T47D (cell line): ENCODE measurements at places on chromosomes 5 and 9.
A peak's percentile ranks its signal among the peaks of the same experiment; 100 is the strongest.

DNA sequence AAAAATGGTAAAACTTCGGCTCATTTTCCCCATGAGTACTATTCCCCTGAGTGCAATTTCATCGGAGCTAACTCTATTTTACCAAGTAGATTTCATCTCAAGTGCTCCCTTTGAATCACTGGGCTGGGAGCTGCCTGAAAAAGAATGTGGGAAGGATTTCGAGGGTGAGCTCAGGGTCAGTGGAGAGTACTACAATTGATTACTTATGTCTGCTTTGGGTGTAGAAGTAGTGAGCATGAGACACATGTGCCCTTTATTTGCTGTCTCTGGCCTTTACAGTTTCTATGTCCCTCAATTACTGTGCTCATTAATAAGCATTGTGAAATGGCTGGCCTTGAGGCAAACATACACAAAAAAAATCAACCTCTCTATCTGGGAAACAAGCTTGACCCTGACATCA is 172.7 kb upstream of the RFX3 start:
- peak; percentile 35 for DNase-seq

GRCh38 chr9:98502311-98502975 is 206.3 kb downstream of the GABBR2 start:
- no peak for DNase-seq

DNA sequence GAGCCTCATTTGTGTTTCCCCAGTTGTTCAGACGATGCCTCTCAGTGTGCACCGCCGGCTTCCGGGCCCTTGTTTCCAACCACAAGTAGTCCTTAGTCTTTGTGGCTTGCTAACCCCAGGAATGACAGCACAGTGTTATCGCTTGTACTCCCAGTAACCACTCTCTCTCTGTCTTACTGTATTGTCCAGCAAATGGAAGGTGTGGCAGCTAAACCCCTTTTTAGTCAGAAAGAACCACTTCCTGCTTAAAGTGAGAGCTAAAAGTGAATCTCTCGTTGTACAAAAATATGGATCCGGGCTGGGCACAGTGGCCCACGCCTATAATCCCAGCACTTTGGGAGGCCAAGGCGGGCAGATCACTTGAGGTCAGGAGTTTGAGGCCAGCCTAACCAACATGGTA is 61.3 kb downstream of the ENC1 start:
- no peak for DNase-seq

- DNase-seq: peak; percentile 27
These were observed 718.3 kb upstream of the GRAMD2B start for GRCh38 chr5:125704888-125705287.

- DNase-seq: no peak
These were observed 36.8 kb downstream of the NSG2 start for GRCh38 chr5:174082286-174082685.

- DNase-seq: no peak
These were observed 12.2 kb upstream of the SEPTIN8 start for GRCh38 chr5:132788990-132789886.

- no peak for DNase-seq
These were observed at the start of gene FYB1 for GRCh38 chr5:39219437-39219836. FYB1 (minus strand) TSS chr5:39219563; CDS start chr5:39202960, 16,603 bp downstream.

- DNase-seq: no peak
These were observed 66.8 kb downstream of the CRB2 start for GRCh38 chr9:123422635-123423310.

DNA sequence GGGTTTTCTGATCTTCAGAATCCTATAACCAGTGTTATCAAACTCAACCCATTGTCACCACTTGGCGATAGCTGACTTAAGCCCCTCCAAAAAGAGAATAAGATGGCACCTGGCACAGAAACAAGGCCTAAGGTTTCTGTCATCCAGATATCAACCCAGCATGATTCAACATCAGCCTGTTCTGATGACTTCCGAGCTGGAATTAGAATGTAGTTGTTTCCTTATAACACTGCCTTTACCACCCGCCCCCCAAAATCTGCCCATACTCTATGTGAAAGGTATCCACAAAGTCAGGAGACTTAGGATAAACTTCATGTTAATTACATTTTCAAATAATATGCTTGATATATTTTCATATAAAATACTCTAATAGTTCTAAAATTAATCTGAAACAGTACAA is 5.2 kb downstream of the KLF9 start:
- no peak for DNase-seq

DNA sequence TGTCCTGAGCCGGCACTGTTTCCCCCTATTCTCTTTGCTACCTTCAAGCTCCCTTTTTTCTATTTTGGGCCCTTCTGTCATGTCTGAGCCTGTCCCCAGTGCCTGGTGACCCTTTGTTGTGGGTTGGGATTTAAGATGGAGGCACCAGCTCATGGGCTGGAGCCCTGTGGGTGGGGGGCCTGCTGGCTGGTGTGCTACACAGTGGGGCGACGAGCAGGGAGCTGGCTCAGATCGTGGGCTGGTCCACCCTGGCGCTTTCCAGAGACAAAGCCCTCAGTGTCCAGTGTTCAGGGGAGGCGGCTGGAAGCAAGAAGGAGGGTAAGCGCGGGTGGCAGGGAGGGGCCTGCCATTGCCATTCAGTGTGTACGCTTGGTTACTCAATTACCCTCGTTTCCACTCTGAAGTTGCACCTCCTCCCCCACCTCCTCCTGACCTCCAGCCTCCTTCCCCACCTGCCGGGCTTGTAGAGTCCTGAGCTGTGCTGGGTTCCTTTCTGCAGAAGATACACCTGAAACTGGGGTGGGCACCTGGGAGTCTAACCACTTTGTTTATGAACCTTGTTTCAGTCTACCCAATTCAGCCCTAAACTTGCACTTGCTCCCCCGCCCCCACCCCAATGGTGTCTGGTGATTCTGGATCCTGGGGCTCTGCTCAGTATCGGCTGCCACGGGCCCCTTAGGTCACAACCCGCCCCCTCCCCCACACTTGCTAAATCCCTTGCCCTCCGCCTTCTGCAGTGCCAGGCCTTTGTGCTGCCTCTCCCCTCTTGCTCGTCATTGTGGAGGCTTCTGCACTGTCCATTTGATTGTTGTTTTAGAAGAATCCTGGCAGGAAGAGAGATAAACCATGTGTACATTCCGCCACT is 49.9 kb downstream of the MVB12B start:
- DNase-seq: no peak

GRCh38 chr9:83714329-83714728 is 6.6 kb upstream of the UBQLN1 start:
- no peak for DNase-seq

- DNase-seq: no peak
These were observed 262.9 kb upstream of the DMAC1 start for GRCh38 chr9:8062459-8062858.

- no peak for DNase-seq
These were observed 2.8 kb upstream of the PTPDC1 start for GRCh38 chr9:94081435-94081834.

DNA sequence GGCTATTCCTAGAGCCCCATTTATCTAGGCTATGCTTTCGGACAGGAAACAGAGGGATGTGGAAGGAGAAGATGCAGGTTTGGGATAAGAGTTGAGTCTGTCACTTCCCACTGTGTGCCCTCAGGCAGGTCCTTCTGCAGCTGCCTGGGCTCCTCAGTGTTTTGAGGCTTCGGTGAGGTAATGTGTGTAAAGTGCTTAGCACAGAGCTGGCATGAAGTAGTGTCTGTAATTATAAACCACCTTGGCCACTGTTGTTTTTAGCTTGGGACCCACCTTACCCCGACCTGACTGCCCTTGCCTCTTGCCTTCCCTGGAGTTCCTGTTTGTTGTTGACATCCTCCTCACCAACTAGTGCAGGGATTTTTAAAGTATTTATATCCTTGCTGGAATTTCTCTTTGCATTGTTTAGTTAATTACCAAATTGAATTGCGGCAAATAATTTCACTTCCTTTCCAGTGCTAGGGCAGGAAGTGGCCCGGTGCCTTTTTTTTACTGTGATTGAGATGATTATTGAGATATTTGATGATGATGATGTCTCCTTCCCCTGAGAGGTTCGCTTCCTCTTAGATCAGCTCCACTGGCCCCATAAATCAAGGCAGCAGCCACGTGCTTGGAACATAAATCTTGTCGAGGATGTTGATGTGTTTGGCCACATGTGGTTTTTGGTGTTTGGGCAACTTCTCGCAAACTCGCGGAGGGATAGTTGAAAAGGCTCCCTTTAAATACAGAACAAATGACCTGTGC is 38.3 kb upstream of the DAB2IP start:
- peak; percentile 87 for DNase-seq

- no peak for DNase-seq
These were observed 66.0 kb upstream of the PPARGC1B start for GRCh38 chr5:149664083-149664482.

DNA sequence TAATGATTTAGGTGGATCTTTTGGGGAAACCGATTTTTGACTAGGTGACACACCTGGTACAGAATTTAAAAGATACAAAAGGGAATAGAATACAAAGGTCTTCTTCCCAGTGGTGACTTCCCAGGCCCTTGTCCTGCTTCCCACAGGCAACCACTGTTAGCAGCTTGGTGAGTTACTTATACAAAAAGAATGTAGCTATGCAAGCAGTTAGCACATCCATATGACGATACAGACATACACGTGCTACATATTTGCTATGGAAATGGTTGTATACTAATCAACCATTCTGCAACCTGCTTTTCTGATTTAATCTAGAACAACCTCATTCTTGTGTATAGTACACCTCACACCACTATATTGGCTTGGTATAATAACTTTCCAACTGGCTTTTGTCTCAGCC is 51.0 kb downstream of the OTULIN start:
- no peak for DNase-seq

- no peak for DNase-seq
These were observed 560.7 kb downstream of the PSAT1 start for GRCh38 chr9:78857373-78858225.

GRCh38 chr9:101923451-101923850 is 185.0 kb upstream of the GRIN3A start:
- no peak for DNase-seq

GRCh38 chr9:96567203-96567700 is 52.4 kb downstream of the CDC14B start:
- no peak for DNase-seq

DNA sequence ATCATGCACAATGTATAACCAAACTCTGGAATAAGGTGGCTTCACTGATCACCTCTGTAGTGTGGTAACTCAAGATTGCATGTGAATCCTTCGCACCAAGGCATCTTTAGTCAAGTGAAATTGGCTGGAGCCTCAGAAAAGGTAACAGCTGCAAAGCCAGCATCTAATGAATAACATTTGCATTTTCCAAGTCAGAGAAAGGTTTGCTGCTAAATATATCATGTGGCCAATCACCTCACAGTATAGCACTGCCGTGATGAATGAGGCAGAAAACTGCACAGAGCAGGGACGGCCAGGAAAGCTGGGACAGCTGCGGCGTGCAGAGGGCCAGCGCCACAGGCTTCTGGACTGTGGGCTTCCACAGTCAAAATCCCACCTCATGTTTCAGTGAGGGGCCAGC is 18.5 kb downstream of the MRPS27 start:
- no peak for DNase-seq

DNA sequence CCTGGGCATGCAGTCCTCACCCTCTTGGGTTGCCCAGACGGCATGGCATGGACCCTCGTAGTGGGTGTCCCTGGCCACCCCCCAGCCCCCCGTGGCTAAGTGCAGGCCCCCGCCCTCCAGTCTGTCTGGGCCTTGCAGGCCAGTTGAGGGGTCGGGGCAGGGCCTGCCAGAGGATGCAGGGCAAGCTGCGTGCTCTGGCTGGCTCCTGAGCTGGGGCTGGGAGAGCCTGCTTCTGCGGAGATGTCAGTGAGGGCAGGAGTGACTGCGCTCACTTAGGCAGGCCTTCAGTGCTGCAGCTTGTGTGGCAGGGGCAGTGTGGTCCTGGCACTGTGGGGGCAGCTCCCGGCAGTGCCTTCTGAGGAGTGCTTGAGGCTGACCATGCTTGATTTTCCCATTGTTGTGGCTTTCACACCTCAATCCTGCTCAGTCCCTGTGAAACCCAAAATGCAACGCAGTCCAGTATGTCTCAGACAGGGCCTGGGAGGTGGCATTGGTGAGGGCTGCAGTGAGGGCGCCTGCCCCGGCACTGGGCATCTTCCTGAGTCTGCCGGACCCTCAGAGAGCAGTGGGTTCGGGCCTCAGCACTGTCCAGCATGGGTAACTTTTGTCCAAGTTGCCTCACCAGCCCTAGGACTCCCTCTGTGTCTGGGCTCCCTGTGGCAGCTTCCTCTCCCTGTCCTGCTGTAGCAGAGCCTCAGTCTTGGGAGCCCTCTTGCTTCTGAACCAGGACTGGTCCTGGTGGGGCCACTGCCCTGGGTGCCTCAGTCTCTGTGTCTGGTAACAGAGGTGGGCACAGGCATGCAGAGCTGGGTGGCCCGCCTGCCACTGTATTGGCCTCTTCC is 93.0 kb downstream of the PHF2 start:
- no peak for DNase-seq

GRCh38 chr5:142977363-142978051 is 207.3 kb downstream of the ARHGAP26 start:
- DNase-seq: peak; percentile 39

DNA sequence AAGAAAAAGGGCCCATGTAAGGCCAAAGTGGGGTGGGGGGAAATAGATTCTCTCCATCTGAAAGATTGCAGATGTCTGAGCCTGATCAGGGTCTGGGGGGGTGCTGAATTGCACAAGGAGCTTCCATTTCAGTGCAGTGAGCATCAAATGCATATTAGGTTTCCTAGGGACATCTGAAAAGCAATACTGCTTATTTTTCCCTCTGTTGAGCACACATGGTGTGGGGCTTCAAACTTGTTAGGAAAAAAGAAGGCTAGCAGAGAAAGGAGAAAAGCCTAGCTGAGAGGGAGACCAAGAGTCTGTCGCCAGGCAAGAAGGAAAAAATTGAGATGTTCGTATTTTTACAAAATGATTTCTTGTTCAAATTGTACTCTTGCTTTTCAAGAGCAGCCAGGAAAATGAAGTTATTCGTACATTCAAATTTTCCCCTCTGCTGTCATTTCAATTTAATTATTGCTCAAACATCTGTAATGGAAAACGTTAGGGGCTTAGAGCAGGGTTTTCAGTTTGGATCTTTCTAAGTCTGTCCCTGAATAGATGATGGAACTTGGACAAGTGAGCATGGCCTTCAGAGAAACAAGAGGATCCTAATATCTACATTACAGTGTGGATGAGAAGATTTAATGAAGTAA is 191.9 kb upstream of the GAS1 start:
- DNase-seq: no peak

GRCh38 chr5:107557051-107557658 is 113.6 kb downstream of the EFNA5 start:
- DNase-seq: peak; percentile 37

- DNase-seq: no peak
These were observed 885.6 kb upstream of the COX7C start for GRCh38 chr5:85732185-85732584.

GRCh38 chr9:123556464-123557435 is 200.8 kb downstream of the CRB2 start:
- DNase-seq: no peak

- DNase-seq: no peak
These were observed 17.0 kb downstream of the OR13J1 start for GRCh38 chr9:35852876-35853865.

GRCh38 chr9:123561046-123561445 is 205.0 kb downstream of the CRB2 start:
- DNase-seq: no peak

- no peak for DNase-seq
These were observed 40.0 kb upstream of the RICTOR start for GRCh38 chr5:39114155-39114554.

GRCh38 chr5:77849308-77849900 is 73.3 kb upstream of the TBCA start:
- no peak for DNase-seq

- DNase-seq: no peak
These were observed 291.1 kb downstream of the CCDC171 start for GRCh38 chr9:15843931-15844330.

GRCh38 chr9:70262948-70263347 is 4.2 kb downstream of the SMC5 start:
- no peak for DNase-seq
